ENCODE measurements at places on chromosomes 12 and 14. TPM values are rescaled to one million over a fixed set of nuclear protein-coding genes. Genes with fewer than 3 reads are reported as not detected.

The GATC gene
- total RNA-seq: 20.6 TPM

DNA sequence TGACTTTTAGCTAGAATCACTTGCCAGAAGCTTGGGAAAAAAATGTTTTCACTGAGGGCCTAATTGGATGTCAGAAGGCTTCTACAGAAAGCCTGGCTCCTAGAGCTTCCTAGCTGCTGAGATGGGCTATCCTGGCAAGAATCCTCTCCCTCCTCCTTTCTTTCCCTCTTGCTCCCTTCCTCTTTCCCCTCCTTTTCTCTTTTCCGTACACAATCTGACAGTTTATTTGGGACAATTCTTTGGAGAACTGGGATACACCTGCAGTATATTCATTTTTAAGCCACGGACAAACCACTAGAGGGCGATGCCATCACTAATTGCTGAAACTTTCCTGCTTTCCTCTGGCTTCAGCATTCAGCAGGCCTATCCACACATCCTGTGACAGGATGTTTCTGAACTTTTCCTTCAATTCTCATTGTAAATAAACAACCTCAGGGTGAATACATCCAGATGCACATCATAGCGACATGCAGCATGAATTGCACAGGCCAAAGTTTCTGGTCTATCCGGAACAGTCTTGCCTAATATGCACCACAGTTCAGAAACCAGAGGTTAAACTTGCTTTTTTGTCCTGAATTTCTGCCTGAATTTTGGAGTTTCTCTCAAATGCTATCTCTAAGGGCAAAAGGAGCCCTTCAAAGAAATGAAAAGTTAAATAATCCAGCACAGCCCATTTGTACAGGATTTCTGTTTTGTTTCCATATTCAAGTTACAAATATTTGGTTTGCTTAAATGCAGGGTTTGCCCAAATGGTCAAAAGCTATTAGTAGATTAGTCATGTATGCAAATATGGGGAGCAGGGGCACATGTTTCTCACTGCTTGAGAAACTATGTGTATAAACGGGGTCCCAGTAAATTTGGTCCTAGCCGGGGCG, 142.8 kb downstream of the PAWR start:
- DNase-seq: no peak

GRCh38 chr14:84323978-84324377, 1206.0 kb upstream of the FLRT2 start:
- no peak for DNase-seq

The LRRC43 gene
- 0.51 TPM for total RNA-seq

- DNase-seq: no peak
These were observed 213.2 kb upstream of the DIO3 start for GRCh38 chr14:101347893-101348777.

GRCh38 chr14:58941629-58942028, 246.8 kb upstream of the DAAM1 start:
- no peak for DNase-seq

DNA sequence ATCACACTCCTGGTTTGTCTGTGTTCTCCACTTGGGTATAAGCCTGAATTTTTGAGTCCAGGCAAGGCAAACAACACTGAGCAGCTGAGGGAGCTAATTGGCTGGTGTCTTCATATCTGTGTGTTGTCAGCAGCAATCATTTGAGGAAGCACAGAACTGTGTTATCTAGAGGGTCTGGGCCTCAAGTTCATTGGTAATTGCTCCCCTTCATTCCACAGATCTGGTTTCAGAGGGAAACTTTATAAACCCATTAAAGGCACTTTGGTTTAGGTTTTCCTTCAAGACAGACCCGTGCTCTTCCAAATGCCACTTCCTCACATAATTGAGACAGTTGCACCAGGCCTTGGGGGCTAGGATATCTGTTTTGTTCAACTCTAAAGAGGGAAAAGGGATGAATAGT, 5.6 kb downstream of the DACT1 start:
- no peak for DNase-seq

The DIO2 gene
- 0.41 TPM for total RNA-seq

DNA sequence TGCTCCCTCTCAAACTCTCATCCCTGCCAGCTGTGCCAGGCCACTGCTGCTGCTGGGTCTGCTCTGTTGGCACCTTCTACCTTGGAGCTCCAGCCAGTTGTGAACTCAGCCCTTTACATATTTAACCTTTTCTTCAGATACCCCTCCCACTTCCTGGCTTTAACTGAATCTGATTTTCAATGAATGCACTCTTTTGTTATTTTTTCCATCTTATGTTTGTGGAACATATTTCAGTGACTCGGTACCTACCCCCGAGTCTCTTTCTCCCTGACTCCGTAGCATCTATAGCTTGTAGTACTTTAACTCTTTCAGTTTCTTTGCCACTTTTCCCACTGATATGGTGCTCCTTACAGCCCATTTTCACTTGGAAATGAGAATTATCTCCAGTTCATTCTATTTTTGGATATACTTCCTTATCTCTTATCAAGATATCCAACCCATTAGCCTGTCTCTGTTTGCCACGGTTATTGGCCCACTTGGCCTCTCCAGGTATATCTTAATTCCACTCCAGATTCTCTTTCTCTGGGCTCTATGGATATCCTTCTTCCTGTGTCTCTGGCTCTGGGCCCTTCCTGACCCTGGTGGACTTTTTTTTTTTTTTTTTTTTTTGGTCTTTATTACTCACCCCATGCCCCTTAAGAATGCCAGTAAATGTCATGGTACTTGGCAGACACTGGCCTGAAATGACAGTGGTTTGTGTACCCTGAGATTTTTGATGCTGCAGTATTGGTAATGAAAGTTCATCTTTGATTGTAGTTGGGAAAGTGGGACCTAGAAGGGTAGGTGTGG, 62.7 kb downstream of the PELI2 start:
- no peak for DNase-seq

DNA sequence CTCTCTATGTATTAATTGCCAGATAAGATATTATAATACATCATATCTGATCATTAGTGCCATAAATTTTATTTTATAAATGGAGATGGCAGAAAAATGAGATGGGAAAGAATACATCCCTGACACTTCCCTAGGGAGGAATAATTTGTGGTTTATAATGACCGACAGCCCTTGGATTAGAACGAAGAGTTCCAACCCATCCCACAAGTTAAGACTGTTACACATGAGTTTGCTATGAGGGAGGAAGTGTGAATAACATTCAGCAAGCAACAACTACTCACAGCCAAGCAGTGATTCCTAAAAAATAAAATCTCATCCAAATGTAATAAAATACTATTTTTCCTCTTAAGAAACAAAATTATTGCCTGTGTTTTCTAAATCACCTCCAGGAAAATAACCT, 299.0 kb downstream of the CCDC91 start:
- no peak for DNase-seq

DNA sequence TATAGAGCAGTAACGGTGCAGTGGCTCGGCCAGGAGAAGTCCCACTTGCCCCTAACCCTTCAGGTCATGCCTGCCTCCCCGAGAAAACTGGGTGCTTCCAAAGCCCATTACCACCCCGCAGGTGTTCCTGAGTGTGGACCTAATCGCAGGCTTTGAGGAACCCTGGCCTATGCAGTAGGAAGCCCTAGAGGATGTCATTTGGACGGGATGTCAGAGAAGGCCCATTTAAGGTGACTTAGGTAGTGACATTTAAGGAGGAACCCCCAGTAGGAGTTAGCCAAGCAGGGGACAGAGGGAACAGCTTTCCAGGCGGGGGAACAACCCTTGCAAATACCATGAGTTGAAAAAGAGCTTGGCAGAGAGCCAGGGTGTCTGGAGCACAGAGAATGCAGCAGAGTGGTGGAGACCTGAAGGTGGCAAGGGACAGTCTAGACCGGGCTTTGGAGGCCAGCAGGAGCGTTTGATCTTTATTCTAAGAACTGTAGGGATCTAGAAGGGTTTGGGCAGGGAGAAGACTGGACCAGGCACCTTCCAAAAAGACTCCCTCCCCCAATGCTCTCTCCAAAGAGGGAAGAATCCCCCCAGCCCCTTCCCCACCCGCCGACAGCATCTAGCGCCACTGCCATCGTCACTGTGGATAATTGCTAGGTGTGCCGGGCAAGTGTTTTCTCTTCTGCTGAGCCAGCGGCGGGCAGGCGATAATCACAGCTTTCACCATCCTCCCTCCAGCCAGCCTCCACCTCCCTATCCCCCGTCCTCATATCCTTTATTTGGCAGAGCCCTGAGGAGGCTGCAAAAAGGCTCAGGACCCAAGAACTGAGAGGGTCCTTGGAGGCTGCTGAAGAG, 33.3 kb upstream of the BEGAIN start:
- no peak for DNase-seq

The INSM2 gene
- total RNA-seq: not detected

DNA sequence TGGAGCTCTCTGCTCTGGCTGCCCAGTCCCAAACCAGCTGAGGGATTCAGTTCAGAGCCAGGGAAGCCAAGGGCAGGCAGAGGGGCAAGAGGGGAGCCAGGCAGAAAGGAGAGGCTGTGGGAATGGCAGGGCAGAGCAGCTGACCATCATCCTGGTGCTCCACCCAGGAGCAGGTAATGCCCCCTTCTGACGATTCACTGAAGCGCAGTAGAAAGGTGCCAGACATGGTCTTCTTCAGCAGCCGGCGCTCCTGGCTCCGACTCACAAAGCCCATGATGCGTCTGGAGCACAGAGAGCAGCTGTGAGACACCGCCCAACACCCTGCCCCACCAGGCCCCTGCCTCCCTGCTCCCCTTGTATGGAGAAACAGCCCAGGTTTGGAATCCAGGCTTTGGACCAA, 8.0 kb downstream of the IL23A start:
- DNase-seq: no peak
